ENCODE measurements at places on chromosomes 12 and 14. TPM values are rescaled to one million over a fixed set of nuclear protein-coding genes. Genes with fewer than 3 reads are reported as not detected.

Gene BICD1
- 64.0 TPM for total RNA-seq

Gene GYS2
- not detected for total RNA-seq

DNA sequence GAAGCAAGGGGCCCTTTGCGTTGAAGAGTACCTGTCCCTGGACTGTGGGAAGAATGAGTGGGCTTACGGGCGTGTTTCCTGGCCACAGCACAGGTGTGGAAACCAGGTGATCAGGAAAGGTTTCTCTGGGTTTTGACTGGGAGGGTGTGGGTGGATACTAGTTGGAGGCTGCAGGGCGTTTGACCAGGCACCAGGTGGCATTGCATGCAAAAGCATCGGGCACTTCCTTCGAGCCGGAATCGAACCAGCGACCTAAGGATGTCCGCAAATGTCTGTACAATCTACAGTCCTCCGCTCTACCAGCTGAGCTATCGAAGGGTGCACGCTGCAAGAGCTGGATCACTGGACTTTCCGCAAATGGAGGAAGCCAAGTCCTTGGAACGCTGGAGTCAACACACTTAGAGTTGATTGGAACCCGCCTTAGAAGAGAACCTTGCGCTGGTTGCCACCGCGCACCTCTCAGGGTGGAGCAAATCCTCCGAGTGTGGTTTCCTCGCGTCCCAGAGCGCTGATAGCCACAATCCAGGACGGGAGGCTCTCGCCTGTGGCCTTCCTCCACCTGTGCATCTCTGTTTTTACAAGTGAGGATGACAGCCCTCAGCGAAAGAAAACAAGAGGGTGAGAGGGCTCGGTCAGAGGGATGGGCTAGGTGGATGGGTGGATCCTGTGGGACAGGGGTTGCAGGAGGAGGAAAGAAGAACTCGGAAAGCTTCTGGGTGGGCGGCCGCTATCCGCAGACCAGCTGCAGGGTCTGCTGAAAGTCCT, 21.2 kb upstream of the RNASE4 start:
- peak; percentile 61 for DNase-seq

GRCh38 chr14:62614122-62614521, 431.1 kb downstream of the KCNH5 start:
- no peak for DNase-seq

DNA sequence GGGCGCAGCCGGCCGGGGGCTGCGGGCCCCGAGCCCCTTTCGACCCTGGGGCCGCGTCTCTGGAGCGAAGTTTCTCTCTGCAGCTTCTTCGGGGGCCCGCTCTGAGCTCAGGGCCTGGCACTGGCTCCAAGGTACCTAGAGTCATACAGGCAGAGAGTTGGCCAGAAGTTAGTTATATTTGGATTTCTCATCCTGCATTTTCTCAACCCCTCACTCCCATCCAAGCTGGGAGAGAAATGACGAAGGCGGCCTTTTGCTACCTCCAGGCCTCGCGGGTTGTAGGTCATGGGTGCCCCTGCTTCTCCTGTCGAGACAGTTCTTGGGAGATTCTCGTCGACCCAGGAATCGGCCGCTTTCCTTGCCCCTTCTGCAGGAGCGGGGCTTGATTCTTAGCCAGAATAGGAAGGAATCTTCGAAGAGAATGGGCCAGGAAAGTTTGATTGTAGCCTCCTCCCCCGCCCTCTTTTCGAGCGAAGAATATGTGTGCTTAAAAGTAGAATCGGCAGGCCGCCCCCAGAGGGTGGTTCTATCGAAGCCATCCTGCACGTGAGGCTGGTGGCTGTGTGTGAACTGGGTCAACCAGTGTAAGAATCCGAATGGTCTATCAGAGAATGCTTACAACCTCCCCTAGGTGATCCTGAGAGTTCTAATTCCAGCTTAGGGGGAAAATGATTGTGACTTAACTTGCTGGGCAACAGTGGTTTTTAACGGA, 785 bp downstream of the MLEC start:
- DNase-seq: no peak

DNA sequence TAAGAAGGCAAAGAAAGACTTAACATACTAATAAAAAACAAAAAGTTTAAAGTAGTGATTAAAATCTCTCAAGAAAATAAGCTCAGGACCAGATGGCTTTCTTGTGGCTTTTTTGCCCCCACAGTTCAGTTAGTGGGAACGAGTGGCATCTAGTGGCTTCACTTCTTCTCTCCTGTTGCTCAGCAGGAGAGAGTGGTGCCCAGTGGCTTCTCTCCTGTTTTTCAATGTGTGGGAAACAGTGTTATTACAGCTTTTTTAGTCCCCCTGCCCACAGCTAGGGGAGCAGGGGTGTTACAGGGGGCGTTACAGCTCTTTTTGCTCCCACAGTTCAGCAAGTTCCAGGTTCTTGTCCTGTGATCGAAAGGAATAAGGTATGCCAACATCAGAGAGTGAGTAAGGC, 135.2 kb downstream of the RERGL start:
- no peak for DNase-seq

DNA sequence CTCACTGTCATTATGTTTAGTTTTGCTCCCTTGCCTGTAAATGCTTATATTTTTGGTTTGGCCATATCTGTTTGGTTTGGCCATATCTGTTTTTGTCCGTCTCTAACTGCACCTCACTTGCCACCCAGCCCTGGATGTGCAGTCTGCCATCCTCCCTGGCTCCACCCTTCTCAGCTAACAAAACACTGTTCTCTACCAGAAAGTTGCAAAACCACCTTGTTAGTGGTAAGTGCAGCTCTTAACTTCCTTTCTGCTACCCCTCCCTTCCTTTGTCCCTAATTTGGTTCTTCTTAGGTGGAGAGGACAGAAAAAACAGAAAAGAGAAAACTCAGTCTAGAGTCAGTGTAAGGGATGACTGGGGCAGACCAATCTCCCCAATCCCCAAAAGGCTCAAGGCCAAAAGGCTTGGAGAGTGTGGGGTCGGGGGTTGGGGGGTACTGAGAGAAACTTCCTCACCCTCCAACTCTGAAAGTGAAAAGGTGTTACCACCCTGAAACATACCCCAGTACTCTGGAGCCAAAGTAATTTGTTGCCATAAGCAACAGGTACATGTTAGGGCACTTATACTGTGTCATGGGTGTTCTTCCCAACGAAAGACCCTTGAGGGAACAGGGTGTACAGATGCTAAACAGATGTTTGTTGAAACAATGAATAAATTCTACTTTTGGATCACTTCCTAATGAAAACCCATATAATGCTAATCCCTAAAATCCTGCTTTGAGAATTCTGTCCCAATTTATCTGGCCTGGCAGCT, 5.0 kb downstream of the BIN2 start:
- DNase-seq: no peak

DNA sequence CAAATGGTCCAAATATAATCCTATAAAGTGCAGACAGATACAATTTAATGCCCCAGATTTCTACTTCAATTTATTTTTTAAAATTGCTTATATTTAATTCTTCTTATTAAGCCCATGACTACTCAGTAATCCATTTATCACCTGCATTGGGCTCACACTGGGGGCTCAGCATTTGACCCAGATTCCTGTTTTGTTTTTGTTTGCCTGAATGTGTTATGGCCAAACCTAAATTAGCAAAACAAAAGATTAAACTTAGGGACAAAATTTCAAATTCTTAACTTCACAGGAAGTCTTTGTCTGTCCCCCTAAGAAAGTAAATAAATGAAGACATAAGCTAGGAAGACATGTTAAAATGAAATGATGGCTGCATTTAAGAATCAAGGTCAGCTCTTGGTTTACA, 322.3 kb downstream of the RMST start:
- no peak for DNase-seq

GRCh38 chr12:64779354-64779974, 20.3 kb upstream of the GNS start:
- no peak for DNase-seq

GRCh38 chr12:20350495-20350894, 17.8 kb upstream of the PDE3A start:
- no peak for DNase-seq

Measured in renal cortical epithelial cell (primary cell).